ENCODE measurements at places on chromosomes 12 and 14.

- no peak for DNase-seq
These were observed 60.7 kb downstream of the DNAH10 start for GRCh38 chr12:123822804-123823203.

DNA sequence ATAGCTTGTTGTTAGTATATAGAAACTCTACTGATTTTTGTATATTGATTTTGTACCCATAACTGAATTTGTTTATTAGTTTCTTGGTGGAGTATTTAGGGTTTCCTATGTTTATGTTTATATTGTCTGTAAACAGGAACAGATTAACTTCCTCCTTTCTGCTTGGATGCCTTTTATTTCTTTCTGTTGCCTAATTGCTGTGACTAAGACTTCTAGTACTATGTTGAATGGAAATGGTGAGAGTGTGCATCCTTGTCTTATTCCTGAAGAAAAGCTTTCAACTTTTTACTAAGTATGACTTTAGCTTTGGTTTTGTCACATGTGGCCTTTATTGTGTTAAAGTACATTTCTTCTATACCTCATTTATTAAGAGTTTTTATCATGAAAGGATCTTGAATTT, 20.9 kb downstream of the FBXW8 start:
- DNase-seq = no peak

DNA sequence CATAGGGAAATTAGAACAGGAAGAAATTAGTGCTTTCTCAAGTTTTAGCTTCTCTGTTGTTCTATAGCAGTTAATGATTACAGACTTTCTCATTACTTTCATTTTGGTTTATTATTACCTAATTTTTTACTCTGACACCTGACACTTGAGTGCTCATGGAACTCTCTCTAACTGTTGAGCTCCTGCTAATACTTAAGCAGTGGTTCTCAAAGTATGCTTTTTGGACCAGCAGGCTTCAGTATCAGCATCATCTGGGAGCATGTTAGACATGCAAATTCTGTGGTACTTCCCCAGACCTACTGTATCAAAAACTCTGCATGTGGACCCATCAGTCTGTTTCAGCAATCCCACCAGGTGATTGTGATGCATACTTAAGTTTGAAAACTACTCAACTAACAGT, 235.3 kb downstream of the CCDC91 start:
- DNase-seq = no peak

- DNase-seq = no peak
These were observed 234.2 kb downstream of the CRADD start for GRCh38 chr12:93911396-93911795.

GRCh38 chr12:2163177-2163941, 110.6 kb downstream of the CACNA1C start:
- DNase-seq = no peak

GRCh38 chr14:91742621-91743304, 10.9 kb upstream of the CATSPERB start:
- no peak for DNase-seq

GRCh38 chr12:53572134-53572758, 53.9 kb downstream of the ATF7 start:
- no peak for DNase-seq

- DNase-seq = no peak
These were observed 107.0 kb downstream of the VRK1 start for GRCh38 chr14:96904201-96904600.

DNA sequence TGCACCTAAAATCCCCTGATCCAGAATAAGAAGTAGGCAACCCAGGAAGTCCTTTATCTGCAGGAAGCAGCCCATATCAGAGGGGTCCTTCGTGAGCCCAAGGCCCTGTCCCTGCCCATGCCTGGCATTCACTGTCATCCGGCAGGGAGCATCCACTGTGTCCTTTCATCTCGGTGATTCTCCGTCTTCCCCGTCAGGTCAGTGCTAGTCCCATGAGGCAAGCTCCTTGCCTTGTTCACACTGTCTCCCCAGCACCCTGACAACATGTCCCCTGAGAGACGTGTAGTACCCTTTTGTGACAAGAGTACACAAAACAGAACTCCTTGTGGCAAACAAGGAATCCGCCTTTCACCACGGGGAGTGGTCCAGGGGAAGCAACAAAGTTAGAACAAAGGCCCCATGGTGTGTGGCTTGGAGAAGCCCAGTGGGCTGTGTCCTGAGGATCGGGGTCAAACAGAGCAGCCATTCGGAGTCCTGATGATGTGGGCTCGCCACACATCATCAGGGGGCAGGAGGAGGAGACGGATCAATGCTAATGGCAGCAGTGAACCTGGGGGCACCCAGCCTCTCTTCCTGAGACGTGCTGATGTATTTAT, 112.1 kb downstream of the DICER1 start:
- no peak for DNase-seq

DNA sequence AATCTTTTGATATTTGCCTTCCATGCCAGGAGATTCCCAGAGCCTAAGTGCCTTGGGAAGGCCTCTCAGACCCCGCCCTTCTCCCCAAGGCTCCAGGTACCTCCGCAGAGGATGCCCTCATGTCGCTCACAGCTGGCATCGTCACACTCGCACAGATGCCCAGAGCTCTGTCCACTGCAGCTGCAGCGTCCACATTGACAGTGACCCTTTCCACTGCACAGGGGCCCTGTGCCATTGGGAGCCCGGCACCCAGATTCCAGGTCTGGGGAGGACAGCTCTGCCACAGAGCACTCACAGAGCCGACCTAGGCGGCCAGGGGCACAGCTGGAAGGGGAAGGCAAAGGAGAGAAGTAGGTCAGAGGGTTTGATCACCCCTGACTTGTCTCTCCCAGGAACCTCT, 12.3 kb upstream of the CSAD start:
- DNase-seq = no peak

GRCh38 chr14:51168215-51168613, 71.8 kb upstream of the TMX1 start:
- no peak for DNase-seq

DNA sequence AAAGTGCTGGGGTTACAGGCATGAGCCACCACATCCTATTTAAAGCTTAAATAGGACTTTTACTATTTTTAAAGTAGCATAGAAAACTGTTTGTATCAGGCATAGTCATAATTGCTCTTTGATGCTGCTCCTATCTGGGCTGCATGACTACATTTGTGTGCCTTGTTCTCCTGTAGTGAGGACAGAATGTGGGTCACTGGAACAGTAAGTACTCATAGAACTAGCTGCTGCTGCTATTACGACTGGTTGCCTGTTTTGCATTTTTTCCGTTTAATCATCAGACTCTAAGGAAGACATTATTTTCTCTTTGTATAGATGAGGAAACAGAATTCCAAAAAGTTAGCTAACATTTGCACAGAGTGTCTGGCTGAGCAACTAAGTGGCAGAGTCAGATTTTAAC, 42.8 kb downstream of the ZC3H14 start:
- no peak for DNase-seq

- no peak for DNase-seq
These were observed 10.8 kb downstream of the RBM19 start for GRCh38 chr12:113955109-113955970.
